Stimulated activated CD4-positive, alpha-beta T cell treated with anti-CD3 and anti-CD28 coated beads, Interleukin-15, amount 100 ng/mL, for 24 hours (primary cell): ENCODE measurements at places on chromosomes 12 and 14.
A peak's percentile ranks its signal among the peaks of the same experiment; 100 is the strongest.

DNA sequence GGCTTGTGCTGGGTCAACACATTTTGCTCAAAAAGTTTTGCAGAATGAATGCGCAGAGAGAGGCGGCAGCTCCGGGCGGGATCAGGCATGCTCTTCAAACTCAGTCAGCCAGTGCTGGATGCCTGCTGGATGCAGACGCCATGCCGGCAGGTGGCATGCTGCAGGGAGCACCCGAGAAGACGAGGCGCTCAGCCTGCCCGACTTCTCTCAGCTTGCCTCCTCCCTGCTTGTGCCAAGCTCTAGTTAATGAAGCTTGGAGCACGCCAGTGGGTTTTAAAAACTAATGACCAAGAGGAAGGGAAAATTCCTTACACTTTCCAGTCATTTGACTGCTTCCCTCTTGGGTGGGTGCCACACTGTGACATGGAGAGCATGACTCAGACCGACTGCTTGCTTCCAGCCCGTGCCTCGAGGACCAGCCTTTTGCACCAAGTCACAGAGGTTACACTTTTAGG is 39.8 kb downstream of the SLC24A4 start:
- DNase-seq, result no peak

DNA sequence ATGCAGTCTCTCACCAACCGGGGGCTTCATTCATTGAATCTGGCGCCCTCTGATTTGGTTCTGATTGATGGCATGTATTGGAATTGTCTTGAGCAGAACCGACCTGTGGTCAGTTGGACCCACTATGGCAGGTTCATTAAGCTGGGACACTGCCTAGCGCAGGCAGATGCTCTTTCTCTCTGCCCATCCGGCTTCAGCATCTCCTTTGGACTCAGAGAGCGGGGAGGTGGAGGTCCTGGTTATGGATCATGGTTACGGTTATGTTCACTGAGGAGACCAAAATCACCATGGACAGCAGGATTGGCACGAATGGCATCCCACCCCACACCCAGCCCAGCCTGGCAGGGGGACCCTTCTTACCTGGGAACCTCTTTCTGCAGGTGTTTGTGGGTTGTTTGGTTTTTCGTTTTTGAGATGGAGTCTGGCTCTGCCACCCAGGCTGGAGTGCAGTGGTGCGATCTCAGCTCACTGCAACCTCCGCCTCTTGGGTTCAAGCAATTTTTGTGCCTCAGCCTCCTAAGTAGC is 16.4 kb upstream of the BCL7A start:
- no peak for DNase-seq

DNA sequence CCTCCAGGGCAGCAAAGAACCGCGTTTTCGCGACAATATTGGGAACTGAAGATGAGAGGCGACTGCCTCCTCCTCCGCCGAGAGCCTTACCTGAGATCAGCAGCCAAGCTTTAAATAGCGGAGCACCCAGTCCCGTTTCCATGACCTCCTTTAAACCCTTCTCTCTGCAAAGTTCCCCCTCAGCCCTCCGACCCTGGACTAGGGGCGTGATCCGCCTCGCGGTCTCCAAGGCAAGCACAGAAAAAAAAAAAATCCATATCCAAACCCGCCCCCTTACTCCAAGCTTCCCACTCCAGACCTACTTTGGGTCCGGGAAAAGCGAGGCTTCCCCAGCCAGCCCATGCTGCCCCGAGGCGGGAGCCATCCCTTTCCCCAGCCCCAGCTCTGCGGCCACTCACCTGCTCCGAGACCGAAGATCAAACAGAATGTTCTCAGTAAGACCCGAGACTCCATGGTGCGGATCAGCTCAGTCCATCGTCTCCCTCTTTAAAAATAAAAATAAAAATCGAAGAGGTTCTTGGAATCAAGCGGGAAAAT is 630 bp downstream of the NELL2 start:
- peak; percentile 36 for DNase-seq

- no peak for DNase-seq
Observed at GRCh38 chr14:89910691-89911009, 43.9 kb downstream of the EFCAB11 start.

GRCh38 chr12:95663525-95663924 is 112.2 kb upstream of the USP44 start:
- DNase-seq, result no peak

DNA sequence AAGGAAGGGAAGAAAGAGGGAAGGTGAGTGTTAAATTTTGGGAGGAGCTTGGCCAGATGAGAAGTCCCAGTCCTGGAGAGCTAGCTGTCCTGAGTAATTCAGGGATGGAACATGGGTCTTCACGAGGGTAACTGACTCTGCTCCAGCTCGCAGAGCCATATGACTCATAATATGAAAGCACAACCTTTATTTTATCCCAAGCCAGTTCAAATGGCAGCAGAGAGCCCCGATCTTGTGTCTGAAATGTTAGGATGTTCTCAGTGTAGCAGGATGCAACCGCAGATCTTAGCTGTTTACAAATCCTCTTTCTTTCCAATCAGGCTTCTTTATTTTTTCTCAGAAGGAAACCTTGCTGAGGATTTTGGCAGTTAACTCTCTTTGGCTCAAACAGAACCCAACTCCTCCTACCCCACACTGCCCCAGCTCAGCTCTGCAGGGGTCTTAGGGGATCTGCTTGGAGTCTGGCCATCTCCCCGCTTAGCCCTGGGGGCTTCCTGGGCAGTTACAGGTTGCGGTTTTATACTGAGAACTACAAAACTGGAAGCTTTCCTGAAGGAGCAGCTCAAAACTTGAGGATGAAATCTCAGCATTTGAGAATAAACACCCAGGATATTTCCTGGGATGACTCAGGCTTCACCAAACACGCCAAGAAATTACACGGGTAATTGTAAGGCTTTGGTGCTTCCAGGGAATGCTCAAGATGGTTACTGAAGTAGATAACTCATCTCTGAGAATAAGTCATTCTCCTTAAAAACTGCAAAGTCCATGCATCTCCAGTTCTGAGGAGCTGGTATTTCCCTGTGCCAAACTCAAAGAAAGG is 92.5 kb downstream of the VCPKMT start:
- DNase-seq, result no peak

GRCh38 chr12:23803540-23803939 is 145.9 kb downstream of the SOX5 start:
- no peak for DNase-seq

DNA sequence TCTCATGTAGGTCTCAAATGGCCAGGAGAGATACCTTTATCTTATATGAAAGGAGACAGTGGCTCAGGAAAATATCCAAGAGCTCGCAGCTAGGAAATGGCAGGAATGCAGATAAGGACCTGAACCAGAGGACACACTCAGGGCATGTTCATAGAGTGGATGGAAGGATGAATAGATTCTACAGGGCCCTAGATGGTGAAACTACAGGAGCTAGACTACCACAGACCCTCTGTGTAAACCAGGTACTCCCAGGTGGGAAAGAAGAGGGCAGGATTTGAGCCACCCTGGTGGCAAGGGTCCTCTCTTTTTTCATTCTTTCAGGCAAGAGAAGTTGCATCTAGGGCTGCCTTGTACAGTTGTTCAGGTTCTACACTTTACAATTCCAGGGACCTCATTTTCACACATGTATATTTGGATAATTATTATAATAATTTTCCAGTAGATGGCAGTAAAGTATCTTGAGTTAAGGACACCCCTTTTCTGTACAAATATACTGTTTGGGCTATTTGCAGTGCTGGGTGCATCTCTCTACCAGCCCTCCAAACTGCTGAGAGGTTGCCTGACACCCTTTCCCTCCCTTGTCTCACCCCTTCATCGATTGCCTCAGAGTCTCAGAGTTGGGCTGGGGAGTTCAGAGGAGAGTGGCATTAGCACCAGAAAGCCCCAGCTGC is 10.5 kb upstream of the ZDHHC22 start:
- no peak for DNase-seq

- peak; percentile 72 for DNase-seq
Observed at GRCh38 chr14:76844223-76844622, 18.0 kb downstream of the LRRC74A start.

DNA sequence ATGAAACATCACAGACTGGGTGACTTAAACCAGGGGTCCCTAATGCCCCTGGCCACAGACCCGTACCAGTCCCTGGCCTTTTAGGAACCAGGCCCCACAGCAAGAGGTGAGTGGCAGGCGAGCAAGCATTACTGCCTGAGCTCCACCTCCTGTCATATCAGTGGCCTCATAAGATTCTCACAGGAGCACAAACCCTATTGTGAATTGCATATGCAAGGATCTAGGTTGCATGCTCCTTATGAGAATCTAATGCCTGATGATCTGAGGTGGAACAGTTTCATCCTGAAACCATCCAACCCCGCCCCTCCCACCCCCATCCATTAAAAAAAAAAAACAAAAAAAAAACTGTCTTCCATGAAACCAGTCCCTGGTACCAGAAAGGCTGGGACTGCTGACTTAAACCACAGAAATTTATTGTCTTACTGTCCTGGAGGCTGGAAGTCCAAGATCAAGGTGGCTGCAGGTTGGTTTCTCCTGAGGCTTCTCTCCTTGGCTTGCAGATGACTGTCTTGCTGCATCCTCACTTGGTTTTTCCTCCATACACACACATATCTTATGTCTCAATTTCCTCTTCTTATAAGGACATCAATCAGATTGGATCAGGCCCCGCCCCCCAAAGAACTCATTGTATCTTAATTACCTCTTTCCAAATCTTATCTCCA is 235.9 kb downstream of the CHST11 start:
- DNase-seq, result no peak

GRCh38 chr12:63212316-63212715 is 61.3 kb upstream of the AVPR1A start:
- no peak for DNase-seq

DNA sequence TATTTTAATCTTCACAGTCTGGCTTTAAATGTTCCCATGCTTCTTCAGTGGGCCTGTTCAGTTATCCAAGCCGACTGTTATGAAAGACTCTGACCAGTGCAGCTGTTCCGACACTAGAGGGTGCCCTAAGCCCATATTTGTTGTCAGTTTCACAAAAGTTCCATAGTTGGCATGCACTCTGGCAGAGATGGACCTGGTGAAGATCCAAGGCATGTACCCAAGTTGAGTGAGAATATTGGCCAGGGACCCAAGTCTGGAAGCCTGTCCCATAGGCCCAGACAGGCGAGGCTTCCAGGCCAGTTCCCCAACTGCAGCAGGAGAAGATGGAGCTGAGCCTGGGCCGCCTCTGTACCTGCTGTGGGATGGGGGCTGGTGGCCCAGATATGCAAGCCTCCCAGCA is 27.4 kb upstream of the GUCY2C start:
- DNase-seq, result peak; percentile 61
